ENCODE measurements at places on chromosomes 11 and 22.

DNA sequence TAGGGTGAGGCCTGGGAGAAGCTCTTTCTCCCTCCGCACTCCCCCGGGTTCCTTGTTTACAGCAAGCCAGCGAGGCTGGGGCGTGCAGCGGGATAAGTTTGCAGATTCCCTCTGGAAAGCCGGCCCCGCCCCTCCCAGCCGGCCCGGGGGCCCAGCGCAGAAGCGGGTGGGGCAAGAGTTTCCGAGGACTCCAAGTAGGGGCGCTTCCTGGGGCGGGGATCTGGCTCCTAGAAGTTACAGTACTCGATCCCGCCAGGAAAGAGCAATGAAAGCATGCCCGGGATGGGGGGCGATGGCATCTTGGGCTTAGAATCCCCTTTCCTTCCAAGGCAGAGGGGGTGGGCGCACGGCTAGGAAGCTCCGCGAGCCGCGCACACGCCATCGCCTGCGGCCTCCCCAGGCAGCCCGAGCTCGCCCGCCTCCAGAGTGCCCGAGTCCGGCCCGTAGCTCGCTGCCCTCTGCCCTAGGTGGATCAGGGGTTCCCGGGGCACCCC, 385 bp downstream of the TST start:
- peak; percentile 47 for DNase-seq

DNA sequence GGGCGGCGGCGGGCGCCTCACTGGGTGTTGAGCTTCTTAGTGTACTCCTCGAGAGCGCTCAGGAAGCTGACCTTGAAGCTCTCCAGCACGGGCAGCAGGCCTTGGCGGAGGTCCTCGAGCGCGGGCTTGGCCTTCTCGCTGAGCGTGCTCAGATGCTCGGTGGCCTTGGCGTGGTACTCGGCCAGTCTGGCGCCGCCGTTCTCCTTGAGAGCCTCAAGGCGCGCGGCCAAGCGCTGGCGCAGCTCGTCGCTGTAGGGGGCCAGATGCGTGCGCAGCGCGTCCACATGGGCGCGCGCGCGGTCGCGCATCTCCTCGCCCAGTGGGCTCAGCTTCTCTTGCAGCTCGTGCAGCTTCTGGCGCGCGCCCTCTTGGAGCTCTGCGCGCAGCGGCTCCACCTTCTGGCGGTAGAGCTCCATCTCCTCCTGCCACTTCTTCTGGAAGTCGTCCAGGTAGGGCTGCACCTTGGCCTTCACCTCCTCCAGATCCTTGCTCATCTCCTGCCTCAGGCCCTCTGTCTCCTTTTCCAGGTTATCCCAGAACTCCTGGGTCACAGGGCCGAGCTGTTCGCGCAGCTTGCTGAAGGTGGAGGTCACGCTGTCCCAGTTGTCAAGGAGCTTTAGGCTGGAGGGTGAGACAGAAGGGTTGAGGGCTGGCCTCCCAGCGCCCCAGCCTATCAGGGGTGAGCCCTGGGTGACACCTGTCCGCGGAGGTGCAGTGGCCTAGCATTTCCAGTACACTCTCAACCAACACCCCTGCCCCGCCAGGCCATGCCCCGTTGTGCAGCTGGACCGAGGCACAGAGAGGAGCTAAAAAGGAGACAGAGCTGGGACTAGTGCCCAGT, 1.4 kb downstream of the APOA1 start:
- peak; percentile 90 for DNase-seq

DNA sequence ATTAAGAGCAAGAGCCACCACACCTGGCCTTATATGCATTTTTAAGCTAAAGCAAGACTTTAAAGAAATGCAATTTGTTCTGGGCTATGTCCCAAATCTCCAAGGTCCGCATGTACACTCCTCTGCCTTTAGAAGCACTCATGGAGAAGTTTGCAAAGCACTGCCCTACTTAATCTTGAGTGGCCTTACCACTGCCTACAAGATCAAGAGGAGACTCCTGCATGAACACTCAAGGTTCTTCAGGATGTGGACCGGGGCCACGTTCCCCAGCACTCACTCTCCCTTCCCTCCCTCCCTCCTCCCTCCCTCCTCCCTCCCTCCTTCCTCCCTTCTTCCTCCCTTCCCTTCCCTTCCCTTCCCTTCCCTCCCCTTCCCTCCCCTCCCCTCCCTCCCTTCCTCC, 63.2 kb upstream of the HSPA8 start:
- DNase-seq: no peak

DNA sequence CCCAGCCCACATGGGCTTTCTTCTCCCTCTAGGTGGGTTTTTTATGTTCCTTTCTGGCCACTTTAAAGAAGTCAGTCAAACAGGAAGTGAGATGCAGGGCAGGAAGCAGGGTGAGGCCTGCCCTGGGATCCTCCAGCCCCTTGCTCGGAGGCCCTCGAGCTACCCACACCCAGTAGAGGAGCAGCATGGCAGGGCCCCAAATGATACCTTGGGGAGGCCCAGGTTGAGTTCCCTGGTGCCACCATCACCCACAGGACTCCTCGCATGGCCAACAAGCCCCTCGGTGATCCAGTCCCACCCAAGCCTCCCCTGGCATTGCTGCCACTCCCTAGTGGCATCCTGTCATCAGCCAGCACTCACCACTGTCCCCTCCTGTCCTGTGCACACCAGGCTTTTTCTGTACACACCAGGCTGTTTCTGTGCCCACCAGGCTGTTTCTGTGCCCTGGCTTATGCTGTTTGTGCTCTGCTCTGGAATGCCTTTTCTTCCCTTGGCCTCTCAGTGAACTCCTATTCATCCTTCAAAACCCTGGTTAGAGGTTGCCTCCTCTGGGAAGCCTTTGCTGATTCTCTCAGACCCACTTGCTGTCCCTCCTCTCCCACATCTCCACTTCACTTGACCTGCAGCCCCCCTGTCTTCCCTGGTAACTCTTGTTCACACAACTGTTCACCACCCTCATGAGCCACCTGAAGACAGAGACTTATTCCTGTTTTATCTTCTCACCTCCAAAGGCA, 3.1 kb upstream of the PTGDR2 start:
- DNase-seq: no peak

GRCh38 chr11:14908214-14908880, 16.3 kb upstream of the CYP2R1 start:
- DNase-seq: peak; percentile 1

GRCh38 chr22:47032956-47033647, 270.7 kb downstream of the TBC1D22A start:
- no peak for DNase-seq

DNA sequence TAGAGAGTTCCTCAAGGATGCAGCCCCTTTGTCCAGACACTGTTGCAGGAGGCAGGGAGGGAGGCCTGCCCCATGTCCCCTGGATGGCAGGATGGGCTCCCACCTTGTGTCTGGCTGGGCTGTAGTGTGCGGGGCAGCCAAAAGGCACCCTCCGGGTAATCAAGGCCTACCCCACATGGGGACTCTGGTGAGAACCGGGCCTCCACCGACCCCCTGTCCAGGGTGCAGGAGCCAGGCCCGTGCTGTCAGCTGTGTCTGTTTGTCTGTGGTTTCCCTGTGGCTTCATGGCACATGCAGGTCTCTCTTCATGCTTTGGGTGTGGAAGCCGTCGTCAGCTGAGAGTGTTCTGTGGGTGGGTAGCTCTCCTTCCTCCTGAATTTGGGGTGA, 1240.9 kb downstream of the BRD1 start:
- no peak for DNase-seq

DNA sequence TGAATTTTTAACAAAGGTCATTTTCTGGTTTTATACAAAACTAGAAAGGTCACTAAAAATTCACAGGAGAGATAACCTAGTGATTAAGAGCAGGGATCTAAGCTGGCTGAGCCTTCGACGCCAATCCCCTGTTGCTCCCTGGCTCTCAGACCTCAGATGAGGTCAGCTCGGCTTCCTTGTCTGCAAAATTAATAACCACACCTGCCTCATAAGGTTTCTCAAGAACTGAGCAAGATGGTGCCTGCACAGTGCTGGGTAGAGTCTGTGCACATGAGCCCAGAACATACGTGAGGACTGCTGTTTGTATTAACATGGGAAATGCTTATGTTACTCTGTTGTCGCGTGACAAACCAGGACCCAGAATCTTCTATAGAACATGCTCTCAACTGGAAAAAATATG, 24.4 kb upstream of the CD5 start:
- DNase-seq: no peak

DNA sequence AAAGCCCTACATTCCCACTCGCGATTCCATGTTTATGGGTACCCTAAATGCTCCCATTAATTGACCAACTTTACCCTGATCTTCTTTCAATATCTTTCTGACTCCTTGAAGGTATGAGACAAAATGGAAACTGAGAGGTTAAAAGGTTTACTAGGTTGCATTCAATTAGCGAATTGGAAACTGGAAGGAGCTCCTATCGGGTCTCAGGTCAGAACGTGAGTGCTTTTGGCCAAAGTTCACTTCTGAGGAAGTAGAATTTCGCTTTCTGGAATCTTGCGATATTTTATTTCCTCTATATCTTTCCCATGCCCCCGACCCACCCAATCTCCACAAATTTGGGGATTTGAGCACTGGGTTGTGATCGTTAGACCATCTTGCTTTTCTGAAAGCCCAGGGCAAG, 2.6 kb downstream of the EHF start:
- no peak for DNase-seq
